ENCODE measurements at places on chromosomes 2 and 18. TPM values are rescaled to one million over a fixed set of nuclear protein-coding genes. Genes with fewer than 3 reads are reported as not detected.

NT5C1B gene
- not detected for total RNA-seq

CHRNG gene
- total RNA-seq: not detected

CWC22 gene
- total RNA-seq: 13.4 TPM

ACTR1B gene
- 60.1 TPM for total RNA-seq

GRCh38 chr18:3380384-3380961 lies 69.5 kb upstream of the TGIF1 start:
- DNase-seq: no peak

DNA sequence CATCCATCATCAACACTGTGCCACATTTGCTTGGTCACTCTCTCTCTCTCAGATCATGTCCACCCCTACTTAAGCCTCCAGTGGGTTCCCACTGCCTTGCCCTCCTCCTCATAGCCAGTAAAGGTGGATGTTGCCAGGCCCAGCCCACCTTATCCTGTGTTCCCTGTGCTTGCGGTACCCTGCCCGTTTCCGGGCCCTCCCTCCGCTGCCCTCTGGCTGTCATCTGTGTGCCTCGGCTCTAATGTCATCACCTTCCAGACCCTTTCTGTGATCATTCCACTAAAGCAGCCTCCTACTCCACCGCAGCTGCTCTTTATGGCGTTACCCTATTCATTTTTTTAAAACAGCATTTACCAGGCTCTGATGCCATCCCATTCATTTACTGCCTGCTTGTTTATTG lies 305.7 kb upstream of the SKOR2 start:
- DNase-seq: no peak

DNA sequence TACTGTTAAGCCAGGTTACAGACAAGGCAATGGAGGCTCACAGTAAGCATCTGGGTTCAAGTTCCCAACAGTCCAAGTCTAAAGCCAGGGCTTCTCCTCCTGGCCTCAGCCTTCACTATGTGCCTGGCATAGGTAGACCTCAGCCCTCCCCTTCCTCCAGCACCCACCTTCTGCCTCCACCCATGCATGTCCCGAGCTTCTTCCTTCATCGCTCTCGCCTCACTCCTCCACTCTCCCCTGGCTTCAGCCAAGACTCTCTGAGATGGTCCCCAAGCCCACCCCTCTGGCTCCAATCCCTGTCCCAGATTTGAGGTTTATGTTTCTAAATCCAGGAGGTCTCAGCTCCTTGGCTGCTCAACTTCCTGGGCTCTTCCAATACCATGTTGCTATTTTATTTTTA lies 26.9 kb downstream of the CENPA start:
- DNase-seq: no peak

GRCh38 chr2:233076749-233077148 lies 16.6 kb downstream of the INPP5D start:
- DNase-seq: no peak

DNA sequence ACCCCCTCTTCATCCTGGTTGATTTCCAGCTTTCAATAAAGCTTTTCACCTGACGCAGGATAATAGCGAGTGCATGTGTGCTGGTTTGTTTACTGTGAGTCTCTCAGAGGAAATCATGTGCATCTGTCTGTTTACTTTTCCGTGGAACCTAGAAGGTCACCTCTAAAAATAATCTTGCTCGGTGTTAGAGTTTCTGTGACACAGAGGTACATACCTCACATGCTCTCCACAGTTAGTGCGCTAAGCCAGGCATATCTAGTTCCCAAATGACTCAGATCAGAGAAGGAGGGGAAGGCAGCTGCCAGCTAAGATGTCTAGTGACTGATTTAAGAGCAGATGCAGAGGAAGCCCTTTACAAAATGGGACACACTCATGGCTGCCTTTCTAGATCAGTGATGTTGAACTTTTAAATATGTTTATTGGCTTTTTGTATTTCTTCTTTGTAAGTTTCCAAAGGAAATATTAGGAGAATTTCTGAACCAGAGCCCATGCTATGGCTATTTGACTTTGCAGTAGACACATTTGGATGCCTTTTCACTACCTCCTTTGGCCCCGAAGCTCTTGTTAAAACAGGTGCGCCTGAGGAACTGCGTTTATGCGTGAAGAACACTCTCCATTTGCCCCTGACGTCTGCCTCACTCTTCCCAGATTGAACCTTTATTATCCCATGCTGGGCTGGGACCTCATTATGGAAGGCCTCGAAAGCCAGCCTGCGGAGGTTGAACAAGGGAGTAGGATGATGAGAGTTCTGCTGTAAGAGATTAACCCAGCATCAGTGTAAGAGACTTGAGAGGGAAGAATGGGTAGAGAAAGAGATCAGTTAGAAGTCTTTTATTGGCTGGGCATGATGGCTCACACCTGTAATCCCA lies 145.6 kb downstream of the FAM161A start:
- no peak for DNase-seq

GRCh38 chr2:179429060-179429471 lies 164.4 kb upstream of the SESTD1 start:
- DNase-seq: no peak

GRCh38 chr2:50753234-50753633 lies 278.7 kb downstream of the NRXN1 start:
- DNase-seq: no peak

DNA sequence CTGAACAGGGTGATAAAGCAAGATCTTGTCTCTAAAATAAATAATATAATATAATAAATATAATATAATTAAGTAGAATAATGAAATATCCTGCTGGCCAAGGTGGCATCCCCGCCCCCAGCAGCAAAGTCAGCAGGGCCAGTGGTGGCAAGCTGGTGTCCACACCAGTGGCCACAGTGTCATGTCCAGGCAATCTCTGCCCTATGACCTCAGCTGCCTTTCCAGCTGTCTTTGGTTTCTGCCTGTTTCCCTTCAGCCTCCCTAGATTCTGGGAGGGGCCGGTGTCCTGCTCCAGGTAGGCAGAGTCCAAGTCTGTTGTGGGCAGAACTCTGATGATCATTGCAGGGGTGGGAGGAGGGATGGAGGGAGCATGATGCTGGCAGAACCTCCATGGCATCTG lies 16.2 kb upstream of the STEAP3 start:
- no peak for DNase-seq
